ENCODE measurements at places on chromosomes 1 and 21. TPM values are rescaled to one million over a fixed set of nuclear protein-coding genes. Genes with fewer than 3 reads are reported as not detected.

Gene HNRNPCL4
- not detected for total RNA-seq

GRCh38 chr21:46171585-46171984, 12.7 kb downstream of the SPATC1L start:
- DNase-seq = no peak
- H3K27ac ChIP-seq = no peak overlapping the region
- H3K4me1 ChIP-seq = peaks cover 6% of the 10 kb centered on the region
- H3K36me3 ChIP-seq = no peaks in the 10 kb centered on the region

GRCh38 chr1:14110040-14110439, 410.1 kb downstream of the PRDM2 start:
- no peak overlapping the region for H3K27ac ChIP-seq
- no peaks in the 10 kb centered on the region for H3K36me3 ChIP-seq
- no peak overlapping the region for H3K4me3 ChIP-seq
- no peak for DNase-seq
- H3K27me3 ChIP-seq = no peaks in the 10 kb centered on the region
- H3K4me1 ChIP-seq = no peaks in the 10 kb centered on the region

- H3K4me1 ChIP-seq = no peaks in the 10 kb centered on the region
- H3K4me3 ChIP-seq = no peak overlapping the region
- no peak overlapping the region for H3K27ac ChIP-seq
Observed at GRCh38 chr1:60977661-60978060, 104.7 kb upstream of the NFIA start.

- H3K4me3 ChIP-seq = no peak overlapping the region
- H3K27ac ChIP-seq = no peak overlapping the region
- H3K4me1 ChIP-seq = no peaks in the 10 kb centered on the region
- DNase-seq = no peak
- H3K27me3 ChIP-seq = no peaks in the 10 kb centered on the region
Observed at GRCh38 chr1:33231166-33231565, 25.1 kb upstream of the ZNF362 start.

- no peak overlapping the region for H3K4me3 ChIP-seq
- no peak for DNase-seq
- no peaks in the 10 kb centered on the region for H3K27me3 ChIP-seq
- no peak overlapping the region for H3K27ac ChIP-seq
Observed at GRCh38 chr1:197553281-197553680, 222.0 kb downstream of the DENND1B start.
